ENCODE measurements at places on chromosomes 2 and 18.

DNA sequence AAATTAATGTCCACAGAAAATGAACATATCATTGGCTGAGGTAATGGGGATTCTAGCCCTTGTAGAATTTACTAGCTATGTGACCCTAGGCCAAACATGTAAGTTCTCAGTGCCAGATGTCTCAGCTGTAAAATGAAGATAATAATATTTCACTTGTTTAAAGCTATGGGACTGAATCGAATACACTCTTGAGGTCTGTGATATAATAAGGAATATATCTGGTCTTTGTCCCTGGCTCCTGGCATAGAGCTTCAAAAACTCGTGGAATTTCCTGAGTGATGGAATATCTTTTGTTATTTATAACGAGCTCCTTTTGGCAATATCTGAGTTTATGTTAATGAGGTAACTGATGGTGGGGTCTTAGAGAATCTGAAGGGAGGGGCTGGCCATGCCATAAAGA lies 201.4 kb upstream of the CYP26B1 start:
- no peak for DNase-seq

DNA sequence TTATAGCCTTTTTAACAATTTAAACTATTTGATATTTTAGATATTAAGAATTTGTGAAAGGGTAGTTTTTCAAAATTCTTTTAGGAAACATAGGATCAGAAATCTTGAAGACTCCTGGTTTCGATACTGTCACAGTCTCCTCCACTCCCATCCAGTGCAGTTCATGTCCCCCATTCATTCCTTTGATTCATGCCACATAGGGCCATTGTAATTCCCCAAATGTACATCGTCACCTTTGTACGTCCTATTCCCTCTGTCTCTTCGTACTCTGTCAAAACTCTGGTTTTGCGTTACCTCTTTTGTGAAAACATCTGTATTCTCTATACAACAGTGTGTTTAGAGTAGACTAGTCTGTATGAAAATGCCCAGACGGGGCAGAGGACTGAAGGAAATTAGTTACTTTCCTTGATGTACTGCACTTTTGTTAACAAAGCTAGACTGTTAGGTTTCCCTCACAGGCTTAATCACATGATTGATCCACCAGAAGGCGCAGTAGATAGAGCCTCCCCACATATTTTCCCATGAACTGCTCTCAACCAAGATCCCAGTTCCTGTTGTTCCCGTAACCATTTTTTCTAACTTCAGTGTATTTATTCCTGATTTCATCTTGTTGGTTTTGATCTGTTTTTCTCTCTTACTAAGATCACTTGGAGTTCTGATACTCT lies 2.5 kb downstream of the MRPL35 start:
- DNase-seq = no peak

DNA sequence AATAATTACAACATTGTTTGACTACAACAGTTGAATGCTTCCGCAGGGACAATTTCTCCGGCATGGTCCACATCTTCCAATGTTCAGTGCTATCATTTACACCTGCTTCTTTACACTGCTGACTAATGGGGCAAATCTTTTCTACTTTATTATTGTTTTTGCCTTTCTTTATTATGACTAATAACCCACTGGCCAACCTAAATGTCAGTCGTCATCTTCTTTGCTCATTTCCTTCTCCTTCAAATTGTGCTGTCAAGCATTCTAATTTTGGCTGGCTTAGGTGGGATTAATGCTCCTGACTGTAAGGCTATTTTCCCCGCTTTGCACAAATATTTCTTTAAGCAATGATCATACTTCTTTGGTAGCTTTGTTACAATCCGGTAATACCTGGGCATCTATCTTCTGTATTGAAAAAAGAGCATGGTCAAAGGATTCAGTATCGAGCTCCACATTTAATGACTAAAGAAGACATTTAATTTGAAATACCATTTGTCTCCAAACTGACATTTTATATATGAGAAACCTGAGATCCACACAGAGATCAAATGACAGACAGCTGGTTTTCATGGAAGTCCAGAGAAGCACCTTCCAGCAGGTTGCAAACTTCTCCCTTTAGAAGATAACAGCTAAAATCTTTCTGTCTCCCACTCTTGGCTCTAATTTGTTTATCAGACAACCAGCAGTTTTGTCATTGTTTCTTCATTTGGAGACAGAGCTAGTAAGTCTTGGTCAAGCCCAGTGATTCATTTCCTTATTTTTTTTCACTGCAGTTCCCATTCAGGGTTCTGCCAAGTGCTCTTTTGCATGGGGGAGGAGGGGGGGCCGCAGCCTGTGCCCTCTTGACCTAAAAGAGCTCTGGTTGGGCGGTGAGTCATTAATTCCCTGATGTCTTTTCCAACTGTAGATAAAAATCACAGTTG lies 132.9 kb downstream of the SOCS6 start:
- DNase-seq = peak; percentile 87

DNA sequence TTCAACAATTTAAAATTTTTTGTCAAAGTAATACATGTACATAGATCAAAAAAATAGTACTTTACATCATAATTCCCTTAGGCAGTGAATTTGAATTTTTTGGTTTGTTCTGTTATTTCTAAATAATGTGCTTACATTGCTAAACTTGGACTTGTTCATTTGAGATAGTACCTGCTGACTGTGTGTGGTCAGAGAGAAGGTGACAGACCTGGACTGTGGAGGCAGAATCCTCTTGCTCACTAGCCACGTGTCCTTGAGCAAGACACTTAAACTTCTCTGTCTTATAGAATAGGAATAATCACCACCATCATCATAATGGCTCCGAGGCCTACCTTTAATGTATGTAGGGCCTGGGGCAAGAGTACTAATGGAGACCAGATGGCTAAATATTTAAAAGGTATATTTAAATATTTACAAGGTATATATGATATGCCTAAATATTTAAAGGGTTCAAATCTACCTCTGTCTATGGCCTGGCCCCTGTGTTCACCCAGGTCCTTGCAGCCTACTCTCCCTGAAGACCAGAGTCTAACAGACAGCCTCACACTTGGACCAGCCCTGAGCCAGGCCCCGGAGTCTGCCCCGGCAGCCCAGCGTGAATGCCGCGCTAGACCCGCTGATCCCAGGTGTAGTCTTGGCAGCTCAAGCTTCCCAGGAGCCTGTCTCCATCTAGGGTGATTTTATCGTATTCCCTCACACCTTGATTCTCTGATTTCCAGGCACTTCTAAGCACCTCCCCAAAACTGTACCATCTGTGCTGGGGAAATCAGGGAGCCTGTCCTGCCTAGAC lies 33.5 kb downstream of the ZNF532 start:
- DNase-seq = no peak

GRCh38 chr2:170140561-170140960 lies 37.4 kb upstream of the MYO3B start:
- DNase-seq = no peak

GRCh38 chr2:204585930-204586329 lies 40.7 kb downstream of the PARD3B start:
- no peak for DNase-seq

- no peak for DNase-seq
These were observed 58.8 kb downstream of the TBR1 start for GRCh38 chr2:161474920-161475319.

DNA sequence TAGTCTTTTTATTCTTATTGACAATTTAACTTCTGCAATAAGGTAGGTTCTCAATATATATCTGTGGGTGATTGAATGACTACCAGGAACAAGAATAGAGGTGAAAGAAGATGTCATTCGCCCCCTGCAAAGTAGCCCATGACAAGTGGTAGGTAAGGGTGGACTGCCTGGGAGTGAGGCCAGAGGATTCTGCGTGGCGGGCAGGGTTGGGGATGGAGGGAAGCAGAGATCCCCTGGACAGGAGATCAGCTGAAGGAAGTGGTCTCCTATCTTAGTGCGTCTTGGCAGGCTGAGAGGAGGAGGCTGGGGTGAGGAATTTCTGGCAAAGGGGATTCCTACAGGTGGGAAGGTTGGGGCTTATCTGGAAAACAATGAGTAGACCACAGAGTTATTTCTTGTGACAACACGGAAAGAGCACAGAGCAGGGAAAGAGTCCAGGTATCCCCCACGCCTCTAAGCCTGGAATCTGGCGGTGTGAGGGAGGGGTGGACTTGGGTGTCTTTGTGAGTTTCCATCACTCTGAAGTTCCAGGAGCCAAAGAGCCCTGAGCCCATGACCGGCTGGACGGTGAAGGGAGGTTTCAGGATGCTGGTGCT lies 21.5 kb upstream of the MYCN start:
- no peak for DNase-seq

GRCh38 chr2:225993430-225993829 lies 593.9 kb downstream of the NYAP2 start:
- no peak for DNase-seq

GRCh38 chr18:25453556-25454269 lies 101.7 kb upstream of the ZNF521 start:
- DNase-seq = no peak

GRCh38 chr2:175107146-175107545 lies 60.9 kb downstream of the ATF2 start:
- no peak for DNase-seq

DNA sequence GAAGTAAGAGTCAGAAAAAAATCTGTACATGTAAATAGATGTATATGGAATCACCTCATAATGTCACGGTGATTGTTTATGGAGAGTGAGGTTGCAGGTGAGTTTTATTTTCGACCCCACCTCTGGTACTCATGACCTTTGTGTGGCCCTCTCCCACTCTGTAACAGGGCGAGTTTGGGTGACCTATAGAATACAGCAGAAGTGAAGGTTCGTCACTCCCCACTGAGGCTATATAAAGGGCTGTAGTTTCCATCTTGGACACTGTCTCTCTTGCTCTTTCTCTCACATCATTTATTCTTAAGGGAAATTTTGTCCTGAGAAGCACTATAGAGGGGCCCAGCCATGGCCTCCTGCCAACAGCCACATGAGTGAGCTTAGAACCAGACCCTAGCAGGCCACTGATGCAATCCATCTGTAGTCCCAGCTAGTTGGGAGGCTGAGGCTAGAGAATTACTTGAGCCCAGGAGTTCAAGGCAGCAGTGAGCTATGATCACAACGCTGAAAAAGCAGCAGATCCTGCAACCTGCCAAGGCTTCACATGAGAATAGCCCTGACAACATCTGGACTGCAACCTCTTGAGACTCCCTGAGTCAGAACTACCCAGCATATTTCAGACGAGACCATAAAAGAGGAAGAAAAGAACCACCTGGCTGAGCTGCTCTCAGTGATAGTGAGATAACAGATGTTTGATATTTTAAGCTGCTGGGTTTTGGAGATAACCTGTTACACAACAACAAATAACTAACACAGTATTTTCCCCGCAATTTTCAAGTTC lies 74.3 kb upstream of the SLC1A4 start:
- peak; percentile 86 for DNase-seq

GRCh38 chr2:100174026-100174431 lies 31.6 kb upstream of the AFF3 start:
- peak; percentile 34 for DNase-seq

GRCh38 chr2:18907937-18908336 lies 318.6 kb upstream of the NT5C1B start:
- DNase-seq = no peak

GRCh38 chr2:20444101-20444992 lies 2.5 kb upstream of the RHOB start:
- no peak for DNase-seq

GRCh38 chr2:97995026-97995733 lies 568 bp downstream of the TMEM131 start:
- DNase-seq = peak; percentile 84

GRCh38 chr2:149160195-149160594 lies 121.7 kb downstream of the LYPD6B start:
- no peak for DNase-seq

DNA sequence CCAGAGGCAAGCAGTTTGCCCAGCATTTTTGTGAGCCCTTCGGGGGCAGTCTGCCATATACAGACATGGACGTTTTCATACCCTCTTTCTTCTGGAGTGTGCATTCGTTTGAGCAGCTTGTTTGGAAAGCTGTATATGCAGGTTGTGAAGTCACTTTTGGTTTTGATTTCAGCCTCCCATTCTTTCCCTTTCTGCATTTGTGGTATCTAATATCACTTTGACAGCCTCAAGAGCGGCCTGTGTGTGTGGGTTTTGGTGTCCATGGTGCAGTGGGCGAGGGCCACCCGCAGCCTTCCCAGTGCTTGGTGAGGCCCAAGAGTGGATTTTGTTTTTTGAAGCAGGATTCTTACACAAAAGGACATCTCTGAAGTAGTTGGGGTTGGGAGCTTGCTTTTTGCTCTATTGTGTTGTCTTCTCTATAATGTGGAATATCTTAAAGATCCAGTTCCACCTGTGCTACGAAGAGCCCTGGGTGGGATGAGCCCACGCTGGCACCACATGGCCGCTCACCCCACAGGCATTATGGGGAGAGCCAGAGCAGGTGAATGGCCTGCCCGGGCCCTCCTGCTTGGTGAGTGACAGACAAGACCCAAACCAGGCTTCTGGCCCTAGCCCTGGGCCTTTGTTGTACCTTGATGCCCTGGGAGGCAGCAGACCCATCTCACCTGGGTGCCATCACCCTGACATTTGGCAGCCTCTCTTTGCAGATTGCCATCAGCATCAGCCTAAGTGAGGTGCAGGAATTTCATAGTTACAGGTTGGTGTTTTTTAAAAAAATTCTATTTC lies 29.5 kb downstream of the INPP4A start:
- no peak for DNase-seq

DNA sequence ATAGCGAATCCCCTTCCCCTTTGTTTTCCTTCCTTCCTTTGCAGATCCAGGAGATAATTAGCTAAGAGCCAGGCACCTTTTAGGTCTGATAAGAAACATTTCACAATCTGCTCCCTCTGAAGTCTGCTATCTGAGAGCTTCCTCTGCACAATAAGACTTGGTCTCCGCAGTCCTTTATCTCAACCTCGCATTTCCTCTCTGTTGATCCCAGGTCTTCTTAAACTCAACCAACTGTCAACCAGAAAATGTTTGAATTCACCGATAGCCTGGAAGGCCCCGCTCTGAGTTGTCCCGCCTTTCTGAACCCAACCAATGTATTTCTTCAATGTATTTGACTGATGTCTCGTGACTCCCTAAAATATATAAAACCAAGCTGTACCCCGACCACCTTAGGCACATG lies 78.4 kb upstream of the CTDP1 start:
- peak; percentile 80 for DNase-seq

- peak; percentile 3 for DNase-seq
These were observed 35.2 kb downstream of the SKA1 start for GRCh38 chr18:50410008-50410407.

GRCh38 chr2:232455426-232456255 lies at the start of gene ALPI:
Gene ALPI, plus strand, starts transcription at chr2:232456153. Its CDS starts 47 bp downstream, at chr2:232456200.
- no peak for DNase-seq

DNA sequence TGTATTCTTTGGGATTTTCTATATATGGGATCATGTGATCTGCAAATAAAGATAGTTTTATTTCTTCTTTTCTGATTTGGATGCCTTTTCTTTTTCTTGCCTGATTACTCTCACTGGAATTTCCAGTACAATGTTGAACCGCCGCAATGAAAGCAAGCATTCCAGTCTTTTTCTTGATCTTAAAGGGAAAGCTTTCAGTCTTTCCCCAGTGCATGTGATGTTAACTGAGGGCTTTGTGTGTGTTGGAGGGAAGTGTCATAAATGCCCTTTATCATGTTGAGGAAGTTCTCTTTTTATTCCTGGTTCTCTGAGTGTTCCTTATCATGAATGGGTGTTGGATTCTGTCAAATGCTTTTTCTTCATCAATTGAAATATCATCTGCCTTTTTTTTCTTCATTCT lies 16.9 kb upstream of the CYBRD1 start:
- DNase-seq = no peak

- no peak for DNase-seq
These were observed 145.0 kb downstream of the DAW1 start for GRCh38 chr2:228016402-228016801.

- DNase-seq = no peak
These were observed 6.6 kb downstream of the VWA3B start for GRCh38 chr2:98093611-98094010.

Measured in NB4 (cell line).